ENCODE measurements at places on chromosomes 1 and 21.
A peak's percentile ranks its signal among the peaks of the same experiment; 100 is the strongest.

GRCh38 chr1:31830065-31830464, 14.2 kb upstream of the SPOCD1 start:
- DNase-seq = no peak

- no peak for DNase-seq
These were observed 93.7 kb downstream of the ETS2 start for GRCh38 chr21:38899277-38899947.

- DNase-seq = no peak
These were observed 624.8 kb upstream of the PTBP2 start for GRCh38 chr1:96096613-96097321.

GRCh38 chr1:159933347-159933746, 8.0 kb upstream of the TAGLN2 start:
- no peak for DNase-seq

GRCh38 chr1:18945401-18945849, 11.1 kb downstream of the IFFO2 start:
- no peak for DNase-seq

DNA sequence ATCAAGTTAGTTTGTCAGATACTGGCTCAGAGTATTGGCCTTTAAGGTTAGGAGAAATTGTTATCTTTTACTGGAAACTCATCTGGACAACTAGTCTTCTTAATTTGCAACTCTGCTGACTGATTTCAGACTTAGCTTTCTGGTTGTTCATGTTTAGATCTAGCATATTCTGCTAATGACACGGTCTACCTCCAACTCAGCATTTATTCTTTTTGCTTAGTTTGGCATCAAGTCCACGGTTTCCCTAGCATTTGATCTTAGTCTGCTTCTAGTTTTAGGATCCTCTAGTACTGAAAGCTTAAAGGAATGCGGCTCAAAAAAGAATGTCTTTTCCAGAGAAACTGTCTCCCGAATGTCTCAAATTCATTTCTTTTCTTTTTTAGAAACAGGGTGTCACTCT, 75.6 kb upstream of the SLFNL1 start:
- no peak for DNase-seq

DNA sequence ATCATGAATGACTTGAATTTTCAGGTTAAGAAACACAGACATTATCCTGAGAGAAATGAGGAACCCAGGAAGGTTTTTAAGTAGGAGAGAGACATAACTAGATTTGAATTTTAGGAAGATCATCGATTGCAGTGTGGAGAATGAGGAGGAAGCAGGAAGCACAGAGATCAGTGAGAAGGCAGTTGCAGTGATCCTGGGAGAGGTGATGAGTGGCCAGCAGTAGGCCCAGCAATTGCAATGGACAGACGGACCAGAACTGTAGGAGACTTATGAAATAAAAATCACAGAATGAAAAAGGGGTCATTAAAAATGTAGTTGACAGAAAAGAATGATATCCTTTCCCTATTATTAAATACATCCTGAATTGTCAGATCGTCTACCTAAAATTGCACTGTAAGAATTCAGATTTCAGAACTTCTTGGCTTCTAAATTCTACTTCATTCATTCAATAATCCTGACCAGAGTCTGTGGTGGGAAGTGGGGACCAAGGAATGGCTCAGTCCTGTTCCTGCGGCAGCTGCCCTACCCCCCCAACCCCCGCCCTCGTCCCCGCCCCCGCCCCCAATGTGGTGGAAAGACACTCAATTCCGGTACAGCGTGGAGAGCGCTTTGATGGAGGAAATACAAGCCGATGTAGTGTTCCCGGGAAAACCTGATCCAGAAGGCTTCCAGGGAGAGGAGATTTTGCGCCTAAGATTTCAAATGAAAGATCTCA, 35.1 kb downstream of the SLC2A1 start:
- no peak for DNase-seq

DNA sequence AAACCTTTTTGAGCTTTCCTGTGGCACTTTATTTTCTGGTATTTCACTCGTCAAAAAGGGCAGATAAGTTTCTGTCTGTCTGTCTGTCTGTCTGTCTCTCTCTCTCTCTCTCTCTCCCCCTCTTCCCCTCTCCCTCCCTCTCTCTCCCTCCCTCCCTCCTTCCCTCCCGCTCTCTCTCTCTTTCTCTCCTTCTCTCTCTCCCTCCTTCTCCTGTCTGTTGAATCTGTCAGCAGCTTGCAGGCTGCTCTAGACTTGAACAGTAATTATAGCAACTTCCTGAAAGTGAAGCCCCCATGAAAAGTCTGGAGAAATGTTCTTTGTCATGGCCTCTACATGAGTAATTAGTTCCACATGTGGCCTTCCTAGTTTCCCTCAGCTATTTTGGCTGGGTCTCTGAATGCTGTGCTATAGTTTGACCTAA, 275.2 kb upstream of the C1orf105 start:
- DNase-seq = no peak

DNA sequence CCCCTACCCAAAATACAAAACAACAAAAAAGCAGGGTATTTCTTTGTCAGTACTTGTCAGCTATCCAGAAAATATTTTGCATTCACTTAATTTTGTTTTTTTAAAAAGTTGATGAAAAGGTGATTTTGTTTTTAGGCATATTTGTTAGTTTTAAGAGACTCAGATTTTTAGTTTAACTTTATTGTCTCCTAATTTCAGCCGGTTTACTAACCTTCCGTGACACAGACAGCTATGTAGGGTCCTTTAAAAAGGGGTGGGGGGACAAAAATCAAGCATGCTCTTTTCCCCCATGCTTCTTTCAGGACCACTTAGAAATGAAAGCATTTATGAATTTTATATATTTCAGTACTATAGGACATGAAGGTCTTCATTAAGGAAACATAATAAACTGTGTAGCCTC, 1.6 kb downstream of the PBX1 start:
- DNase-seq = no peak

DNA sequence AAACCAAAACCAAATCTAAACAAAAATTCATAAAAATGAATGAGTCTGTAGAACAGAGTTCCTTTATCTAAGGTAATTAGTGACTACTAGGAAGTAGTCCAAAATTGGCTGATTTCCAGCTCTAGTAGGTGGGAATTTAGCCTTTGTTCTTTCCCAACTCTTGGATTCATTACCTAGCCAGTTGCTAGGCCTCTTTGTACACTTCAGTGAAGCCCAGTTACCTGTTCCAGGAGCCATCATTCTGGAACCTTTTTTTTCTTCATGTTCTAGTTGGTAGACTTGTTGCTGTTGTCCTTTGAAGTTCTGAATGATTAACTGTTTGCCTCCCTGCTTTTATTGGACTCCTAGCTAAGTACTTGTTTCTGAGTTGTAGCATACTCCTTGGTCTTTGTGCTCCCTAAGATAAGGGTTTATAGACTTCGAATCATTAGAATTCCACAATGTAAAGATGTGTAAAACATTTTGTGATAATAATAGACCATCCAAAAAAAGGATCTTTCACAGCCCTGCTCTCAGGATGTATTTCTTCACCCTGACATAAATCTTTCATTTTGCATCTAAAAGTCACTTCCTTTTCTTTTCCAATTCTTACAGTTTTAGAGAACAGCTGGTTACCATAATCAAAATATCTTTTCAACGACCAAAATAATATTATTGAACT, 9.8 kb downstream of the PLA2G4A start:
- DNase-seq = no peak

DNA sequence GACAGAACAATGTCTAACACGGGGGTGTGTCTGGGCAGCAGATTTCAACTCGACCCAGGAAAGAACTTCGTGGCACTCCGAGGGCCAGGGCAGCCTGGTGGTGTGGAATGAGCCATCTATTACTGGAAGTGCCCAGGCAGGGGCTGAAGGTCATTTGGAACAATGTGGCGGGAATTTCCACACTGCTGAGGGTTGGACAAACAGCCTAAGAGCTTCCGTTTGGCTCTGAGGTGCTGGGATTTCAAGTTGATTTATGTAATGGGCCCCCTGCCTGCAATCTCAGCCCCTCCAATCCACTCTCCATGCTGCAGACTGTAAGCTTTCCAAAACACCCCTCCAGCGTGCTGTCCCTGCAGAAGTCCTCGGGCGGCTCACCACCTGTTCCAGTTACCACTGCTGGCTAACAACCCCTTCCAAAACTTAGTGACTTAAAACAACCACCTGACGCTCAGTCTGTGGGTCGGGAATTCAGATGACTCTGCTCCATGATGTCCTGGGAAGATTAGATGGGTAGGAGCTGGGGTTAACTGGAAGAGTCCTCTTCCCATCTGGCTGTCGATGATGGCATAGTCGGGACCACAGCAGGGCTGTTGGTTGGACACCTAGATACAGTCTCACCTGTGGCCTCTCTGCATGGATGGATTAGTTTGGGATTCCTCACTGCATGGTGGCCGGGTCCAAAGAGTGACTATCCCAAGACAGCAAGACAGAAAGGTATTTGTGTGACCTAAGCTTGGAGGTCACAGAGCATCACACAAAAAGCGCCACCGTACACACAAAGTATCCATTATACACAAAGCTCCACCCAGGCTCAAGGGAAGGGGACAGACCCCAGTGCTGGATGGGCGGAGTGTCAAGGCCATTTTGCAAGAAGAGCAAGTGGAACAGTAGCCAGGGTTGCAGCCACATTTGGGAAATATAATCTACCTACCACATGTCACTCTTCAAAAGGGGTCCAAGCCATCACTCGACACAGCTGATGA, 89.7 kb upstream of the IFFO2 start:
- no peak for DNase-seq

- no peak for DNase-seq
These were observed 104.0 kb downstream of the GDAP2 start for GRCh38 chr1:117825414-117825813.

DNA sequence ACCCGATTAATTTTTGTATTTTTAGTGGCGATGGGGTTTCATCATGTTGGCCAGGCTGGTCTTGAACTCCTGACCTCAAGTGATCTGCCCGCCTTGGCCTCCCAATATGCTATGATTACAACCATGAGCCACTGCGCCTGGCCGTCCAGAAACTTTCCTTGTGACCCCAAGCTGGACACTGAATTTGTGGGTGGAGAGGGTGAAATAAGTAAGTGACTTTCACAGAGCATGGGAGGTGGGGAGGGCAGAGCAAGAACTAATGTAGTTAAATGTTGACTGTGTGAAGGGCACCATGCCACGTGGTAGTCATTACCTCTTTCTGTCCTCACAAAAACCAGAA, 2.7 kb upstream of the UTP11 start:
- DNase-seq = no peak

GRCh38 chr1:167669209-167670124, 39.4 kb downstream of the RCSD1 start:
- DNase-seq = no peak

GRCh38 chr1:218027152-218027551, 257.9 kb upstream of the RRP15 start:
- DNase-seq = no peak

DNA sequence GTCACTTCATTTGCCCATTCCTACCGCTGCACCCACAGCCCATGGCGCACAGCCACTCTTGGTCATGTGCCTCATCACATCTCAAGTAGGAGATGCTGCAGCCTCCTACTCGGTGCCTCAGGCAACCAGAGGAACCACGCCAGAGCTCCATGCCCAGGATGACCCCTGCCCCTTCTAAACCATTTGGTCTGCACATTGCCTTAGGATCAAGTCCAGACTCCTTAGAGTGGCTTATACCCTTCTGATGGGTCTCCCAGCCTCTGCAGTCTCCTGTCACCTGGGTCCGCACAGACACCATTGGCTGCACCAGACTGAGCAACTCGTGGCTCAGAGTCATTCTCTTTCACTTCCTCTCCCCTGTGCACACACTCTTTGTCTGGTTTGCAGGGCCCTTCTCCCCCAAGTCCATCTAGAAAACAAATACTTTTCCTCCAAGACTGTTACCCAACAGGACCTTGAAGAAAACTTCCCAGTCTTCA, 2.2 kb upstream of the ADORA3 start:
- DNase-seq = no peak

DNA sequence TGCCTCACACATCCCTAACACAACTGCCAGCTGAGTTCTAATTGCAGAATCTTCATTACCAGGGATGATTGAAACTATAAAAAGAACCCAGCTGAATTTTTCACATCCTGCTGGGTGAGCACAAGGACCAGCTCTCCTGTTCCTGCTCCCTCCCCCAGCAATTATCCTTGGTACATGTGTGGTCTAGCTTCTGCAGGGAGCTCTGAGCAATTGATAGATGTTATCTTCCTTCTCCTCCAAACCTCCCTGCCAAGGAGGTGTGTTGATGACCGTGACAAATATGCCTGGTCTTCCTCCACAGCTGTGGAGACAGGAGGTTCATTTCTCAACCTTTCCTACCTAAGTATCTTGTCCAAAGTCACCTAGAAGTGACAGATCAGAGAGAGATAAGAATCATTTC, 65.3 kb upstream of the MAN1A2 start:
- no peak for DNase-seq

- DNase-seq = no peak
These were observed 64.8 kb upstream of the TENT5C start for GRCh38 chr1:117541003-117541402.

- DNase-seq = no peak
These were observed 34.8 kb downstream of the ANKRD13C start for GRCh38 chr1:70319750-70320149.

DNA sequence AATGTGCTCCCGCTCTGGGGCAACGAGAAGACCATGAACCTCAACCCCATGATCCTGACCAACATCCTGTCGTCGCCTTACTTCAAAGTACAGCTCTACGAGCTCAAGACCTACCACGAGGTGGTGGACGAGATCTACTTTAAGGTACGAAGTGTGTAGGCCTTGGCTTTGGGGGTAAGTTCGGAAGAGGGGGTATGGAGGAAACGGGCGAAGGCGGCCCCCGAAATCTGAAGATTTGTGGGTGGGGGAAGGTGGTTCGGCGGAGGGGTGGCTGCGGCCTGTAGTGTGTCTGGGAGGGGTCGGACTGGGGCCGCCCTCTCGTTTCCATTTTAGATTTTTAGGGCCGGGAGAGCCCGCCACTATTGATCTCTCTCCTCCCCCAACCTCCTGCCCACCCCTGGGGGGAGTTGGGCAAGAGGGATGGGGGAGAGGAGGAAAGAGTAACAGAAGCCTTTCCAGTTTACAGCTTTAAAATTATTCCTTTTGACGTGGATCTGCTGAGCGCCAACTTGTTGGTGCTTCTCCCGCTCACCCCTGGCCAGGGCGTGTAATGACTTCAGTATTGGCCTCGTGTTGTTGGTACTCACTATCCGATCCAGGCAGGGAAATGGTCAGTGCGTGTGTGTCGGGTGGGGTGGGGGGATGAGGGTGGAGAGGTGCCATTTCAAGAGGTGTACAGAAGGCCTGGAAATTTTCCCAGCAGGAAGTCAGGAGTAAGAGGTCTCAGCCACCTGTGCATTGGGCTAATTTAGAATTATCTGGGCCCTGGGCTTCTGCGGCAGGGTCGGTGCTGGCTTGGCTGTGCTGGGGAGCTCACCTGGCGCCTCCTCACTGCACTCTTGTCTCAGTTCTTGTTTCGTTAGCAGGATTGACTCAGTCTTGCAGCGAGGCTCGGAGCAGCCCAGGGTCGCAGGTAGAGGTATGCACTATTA, 880 bp downstream of the PRPF38B start:
- DNase-seq = peak; percentile 47

- no peak for DNase-seq
These were observed 117.0 kb downstream of the NEK7 start for GRCh38 chr1:198273748-198274295.

Data from stimulated activated CD8-positive, alpha-beta memory T cell treated with anti-CD3 and anti-CD28 coated beads, Interleukin-2, amount 100 ng/mL, for 1 hour (primary cell).